ENCODE measurements at places on chromosomes 7 and 10.

GRCh38 chr7:107846324-107846723 lies 43.3 kb upstream of the SLC26A3 start:
- DNase-seq = no peak

DNA sequence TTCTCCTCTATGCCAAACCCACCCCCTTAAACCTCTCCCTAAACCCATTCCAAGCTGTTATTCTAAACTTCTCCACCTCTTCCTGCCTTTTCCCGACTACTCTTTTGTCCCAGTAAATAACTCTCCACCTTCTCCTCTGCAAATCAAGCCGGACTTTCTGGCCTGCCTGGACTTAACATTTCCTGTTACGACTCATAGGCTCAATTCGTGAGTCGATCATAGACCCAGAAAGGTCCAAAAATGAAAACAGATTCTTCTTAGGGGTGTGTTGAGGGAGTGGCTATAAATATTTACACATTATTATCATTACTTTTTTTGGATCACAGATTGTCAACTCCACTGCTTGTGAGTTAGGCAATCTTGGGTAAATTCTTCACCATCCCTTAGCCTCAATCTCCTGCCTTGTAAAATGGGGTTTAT lies 59.0 kb upstream of the HABP2 start:
- peak; percentile 5 for DNase-seq

DNA sequence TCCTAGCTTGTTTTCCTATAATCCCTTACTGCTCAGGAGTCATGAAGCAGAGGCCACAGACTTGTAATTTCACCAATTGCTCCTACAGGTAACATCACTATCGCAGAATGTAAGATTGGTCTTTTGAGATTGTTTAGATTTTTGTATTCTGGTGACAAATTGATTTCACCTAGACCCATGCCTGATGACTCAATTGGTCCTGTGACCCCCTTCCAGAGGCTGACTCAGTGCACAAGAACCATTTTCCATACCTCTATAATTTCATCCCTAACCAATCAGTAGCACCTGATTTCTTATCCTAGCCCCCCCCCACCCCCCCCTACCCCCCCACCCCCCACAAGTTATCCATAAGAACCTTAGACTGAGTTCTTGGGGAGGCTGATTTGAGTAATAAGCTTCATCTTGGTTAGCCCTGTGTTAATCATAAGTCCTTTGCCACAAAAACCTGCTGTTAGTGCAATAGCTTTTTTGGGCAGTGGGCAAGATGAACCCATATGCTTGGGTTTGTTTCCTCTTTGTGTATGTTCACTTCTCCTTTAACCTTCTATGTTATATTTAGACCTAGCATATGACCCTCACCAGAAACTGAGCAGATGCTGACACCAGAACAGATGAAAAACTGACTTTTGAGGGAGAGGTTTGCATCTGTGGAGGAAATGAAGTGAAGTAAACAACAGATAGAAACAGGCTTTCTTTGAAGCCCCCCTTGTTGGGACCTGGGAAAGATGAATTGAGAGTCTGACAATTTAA lies 187.1 kb downstream of the KIF20B start:
- DNase-seq = no peak

GRCh38 chr10:5949009-5949759 lies 28.2 kb downstream of the IL15RA start:
- DNase-seq = peak; percentile 47

- no peak for DNase-seq
Observed at GRCh38 chr10:49678827-49679479, 498 bp upstream of the C10orf53 start.

DNA sequence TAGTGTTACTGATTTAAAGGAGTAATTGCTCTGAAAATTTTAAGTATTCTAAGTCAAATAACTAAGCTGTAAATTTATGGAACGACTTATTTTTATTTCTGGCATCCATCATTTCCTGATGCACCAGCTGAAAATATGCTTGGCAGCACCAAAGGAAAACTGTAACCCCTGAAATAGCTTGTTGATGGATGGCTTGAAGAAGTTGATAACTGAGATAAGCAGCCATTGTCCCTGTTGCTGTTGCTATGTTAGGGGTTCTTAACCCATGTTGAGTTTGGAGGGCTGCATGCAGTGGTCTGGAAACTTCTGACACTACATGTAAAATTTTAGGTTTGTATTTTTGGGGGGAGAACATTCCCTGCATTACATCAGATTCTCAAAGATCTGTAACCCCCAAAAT lies 30.6 kb downstream of the RPA3 start:
- no peak for DNase-seq

GRCh38 chr7:73727952-73728351 lies 8.5 kb upstream of the STX1A start:
- no peak for DNase-seq

DNA sequence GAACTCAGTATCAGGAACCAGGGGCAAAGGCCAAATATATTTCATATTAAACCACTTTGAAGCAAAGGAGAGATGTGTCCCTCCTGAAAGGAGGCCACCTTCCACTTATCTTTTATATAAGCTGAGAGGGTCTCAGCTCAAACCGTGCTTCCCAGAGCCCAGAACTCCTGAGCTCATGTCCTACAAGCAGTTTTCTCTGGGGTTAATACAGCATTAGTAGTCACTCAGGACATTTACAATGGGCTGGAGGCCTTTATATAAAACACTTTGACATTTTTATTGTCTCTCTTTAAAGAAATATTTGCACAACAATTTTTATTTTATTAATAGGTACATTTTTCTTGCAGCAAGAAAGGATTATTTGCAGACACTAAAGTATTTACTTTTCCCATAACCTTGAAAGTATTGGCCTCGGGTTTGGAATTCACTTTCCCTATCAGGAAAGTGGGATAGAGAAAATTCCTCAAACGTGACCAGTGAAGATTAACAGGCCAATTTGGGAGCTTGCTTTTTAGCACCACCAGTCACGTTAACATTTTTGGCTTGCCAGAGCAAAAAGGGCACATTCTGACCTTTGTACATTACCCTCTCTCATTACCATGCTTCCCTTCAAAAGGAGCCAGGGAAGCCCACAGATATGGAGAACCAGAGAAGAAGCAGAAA lies 464.9 kb upstream of the NRP1 start:
- DNase-seq = no peak

DNA sequence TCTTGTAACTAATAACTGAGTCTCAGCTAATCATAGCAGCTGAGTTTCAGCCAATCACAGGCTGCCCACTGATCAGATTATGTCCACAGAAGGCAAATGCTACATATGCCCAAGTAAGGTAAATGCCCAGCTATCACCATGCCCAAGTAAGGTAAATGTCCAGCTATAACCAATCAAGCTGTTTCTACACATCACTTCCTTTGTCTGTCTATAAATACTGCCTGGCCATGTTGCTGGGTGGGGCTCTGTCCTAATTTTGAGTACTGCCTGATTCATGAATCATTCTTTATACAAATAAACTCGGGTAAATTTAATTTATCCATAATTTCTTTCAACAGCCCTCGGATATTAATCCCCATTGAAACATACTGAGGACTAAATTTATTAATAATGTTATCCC lies 312.4 kb downstream of the CACNA2D1 start:
- no peak for DNase-seq

GRCh38 chr10:35644050-35644950 lies 2.2 kb upstream of the FZD8 start:
- DNase-seq = no peak
